Stimulated activated effector memory CD8-positive, alpha-beta T cell treated with anti-CD3 and anti-CD28 coated beads, Interleukin-12 subunit alpha, Interleukin-12 subunit beta, amount 100 ng/mL, for 72 hours (primary cell): ENCODE measurements at places on chromosomes 12 and 14.

GRCh38 chr12:122421187-122421820 lies 1.2 kb downstream of the CLIP1 start:
- DNase-seq = no peak

- DNase-seq = no peak
Observed at GRCh38 chr12:93169536-93169935, 208.2 kb upstream of the NUDT4 start.

DNA sequence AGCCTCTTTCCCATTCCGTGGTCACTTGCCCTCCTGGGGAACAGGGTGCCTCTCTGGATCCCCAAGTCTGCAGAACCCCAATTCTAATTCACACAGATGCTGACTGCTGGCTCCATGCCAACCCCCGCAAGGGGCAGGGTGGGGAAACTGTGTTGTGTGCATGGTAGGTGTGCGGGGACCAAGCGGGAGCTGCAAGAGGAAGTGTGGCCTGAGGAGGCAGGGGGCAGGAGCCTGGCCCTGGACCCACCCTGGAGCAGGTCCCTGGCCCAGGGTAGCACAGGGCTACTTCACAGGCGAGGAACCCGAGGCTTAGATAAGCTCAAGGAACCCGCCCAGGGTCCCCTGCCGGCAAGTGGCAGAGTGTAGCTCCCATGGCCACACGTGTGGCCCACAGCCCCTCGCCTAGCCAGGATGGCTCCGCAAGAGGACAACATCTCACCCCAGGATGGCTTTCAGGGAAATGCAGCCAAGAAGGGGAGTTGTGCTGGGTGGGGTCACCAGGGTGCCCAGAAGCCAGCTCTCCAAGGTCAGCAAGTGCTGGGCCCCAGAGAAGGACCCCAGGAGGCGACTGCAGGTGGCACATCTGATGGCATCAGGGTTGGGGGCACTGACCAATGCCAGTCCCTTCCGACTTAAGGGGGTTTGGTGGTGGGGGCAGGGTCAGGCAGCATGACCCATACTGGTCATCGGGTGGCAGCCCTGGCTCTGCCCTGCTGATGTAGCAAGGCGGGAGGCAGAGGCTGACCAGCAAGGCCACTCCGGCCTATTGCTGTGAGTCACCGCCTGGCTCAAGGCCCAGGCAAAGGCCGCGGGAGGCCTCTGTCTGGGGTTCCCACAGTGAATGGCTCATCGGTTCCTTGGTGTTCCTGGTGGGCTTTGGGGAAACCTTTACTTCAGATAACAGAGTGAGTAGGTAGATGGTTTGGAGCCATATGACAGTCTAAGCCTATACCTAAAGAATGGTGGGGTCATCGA lies 37.3 kb upstream of the EML1 start:
- no peak for DNase-seq

- no peak for DNase-seq
Observed at GRCh38 chr12:44223736-44224135, 387.9 kb downstream of the TMEM117 start.

DNA sequence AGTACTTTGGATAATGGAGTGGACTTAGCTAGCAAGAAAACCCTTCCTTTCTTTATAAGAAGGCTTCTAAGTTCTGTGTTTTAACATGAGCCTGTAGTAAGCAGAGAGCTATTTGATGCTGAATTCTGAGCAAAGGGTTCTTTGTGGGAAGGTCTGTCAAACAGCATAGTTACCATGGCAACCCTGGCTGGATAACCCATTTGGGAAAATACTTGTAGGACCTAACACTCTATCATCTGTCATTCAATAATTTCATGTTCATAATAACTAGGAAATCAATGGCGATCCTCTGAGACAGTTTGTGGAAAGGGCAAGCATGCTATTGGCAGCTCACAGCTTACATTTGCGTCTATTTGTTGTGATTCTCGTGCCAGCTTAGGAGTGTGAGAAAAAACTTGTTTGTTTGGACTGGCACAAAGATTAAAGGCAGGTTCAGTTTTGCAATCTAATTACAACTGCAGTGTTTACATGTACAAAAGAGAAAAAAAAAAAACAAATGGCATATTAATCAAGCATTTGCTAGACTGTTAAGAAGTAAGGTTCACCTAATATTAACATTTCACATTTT lies 219.2 kb downstream of the PDZRN4 start:
- DNase-seq = no peak

DNA sequence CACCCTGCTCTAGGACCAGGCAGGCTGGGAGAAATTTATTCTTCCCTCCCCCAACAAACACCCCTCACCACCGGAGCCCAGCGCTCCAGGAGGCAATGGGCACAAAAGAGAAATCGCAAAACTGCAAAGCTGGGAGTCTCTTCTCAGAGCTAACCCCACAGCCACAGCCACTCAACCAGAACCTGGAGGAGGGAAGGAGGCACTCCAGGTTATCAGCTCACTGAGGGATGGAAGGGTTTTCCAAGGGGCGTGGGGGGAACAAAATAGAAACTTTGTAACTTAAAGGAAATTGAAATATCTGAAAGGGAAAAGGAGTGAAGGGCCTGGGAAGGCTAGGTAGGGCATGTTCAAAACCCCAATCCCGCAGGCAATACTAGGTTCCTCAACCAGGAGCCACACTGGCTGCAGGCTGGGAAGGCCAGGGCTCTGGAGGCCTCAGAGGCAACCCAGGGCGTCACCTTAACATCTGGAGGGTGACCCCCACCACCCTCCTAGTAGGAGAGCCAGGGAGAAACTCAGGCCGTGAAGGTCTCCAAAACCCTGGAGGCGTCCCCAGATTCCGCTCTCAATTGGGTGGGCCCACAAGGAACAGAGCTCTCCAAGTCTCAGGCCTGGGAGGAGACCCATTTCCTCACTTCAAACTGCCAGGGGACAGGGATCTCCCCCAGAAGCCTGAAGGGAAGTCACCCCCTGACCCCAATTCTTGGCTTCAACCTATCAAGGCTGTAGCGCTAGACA lies 3.2 kb downstream of the KDM2B start:
- DNase-seq = no peak
